ENCODE measurements at places on chromosomes 7 and 10.

DNA sequence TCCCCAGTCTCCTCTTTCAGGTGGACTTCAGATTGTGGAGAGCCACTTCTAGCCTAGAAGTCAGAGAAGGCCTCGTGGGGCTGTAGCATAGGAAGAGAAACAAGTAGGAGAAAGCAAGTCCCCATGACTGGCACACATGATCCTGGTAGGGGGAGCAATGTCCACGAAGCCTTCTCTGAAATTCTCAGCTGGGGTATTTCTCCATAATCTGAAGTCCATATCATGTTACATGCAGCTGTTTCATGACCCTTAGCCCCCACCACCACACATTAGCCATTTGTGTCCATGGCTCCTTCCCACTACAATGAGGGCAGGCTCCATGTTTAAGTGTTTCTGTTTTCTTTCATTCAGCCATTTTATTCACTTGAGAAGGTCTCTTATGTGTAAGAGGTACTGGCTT is 43.2 kb downstream of the LAMB4 start:
- DNase-seq = no peak

DNA sequence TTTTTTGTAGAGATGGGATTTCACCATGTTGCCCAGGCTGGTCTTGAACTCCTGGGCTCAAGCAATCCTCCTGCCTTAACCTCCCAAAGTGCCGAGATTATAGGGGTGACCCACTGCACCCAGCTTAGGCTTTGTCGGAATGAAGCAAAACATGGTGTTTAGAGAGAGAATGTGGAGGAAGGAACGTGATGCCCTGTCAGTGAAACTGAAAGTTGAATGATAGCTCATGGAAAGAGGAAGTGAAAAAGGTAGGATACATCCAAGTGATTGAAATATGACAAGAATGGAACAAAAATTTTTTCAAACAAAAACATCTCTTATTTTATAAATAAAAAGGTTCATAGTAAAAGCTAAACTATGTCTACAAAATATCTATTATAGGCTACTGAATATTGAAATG is 5.9 kb downstream of the AKAP9 start:
- DNase-seq = no peak

DNA sequence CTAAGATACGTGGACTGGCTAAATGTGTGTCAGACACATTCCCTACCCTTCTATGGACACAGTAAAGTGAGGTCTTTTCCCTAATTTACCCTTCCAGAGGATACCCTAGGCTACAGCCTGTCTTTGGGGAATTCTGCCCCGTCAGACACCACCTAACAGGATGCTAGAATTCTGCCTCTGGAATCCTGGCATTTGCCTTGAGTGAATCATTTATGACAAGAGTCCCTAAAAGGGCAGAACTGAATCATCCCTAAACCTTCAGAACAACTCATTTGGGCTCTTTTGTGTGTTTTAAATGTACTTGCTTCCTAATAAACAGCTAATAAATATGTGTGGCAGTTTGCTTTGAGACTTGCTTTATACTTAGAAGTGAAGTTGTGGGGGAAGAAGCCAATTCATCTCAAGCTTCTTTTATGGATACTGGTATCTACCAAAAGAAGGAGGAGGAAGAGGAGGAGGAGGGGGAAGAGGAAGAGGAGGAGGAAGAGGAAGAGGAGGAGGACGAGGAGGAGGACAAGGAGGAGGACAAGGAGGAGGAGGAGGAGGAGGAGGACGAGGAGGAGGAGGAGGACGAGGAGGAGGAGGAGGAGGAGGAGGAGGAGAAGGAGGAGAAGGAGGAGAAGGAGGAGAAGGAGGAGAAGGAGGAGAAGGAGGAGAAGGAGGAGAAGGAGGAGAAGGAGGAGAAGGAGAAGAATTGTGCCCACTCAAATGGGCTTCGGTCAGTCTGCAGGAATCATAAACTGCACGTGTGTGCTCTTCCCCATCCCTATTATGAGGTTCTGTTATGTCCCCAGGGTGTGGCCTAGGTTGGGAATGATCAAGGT is 27.1 kb downstream of the PARP12 start:
- DNase-seq = no peak

- no peak for DNase-seq
Observed at GRCh38 chr10:125121003-125121402, 39.4 kb downstream of the CTBP2 start.

GRCh38 chr10:89337484-89337883 is 9.7 kb downstream of the IFIT3 start:
- DNase-seq = no peak

DNA sequence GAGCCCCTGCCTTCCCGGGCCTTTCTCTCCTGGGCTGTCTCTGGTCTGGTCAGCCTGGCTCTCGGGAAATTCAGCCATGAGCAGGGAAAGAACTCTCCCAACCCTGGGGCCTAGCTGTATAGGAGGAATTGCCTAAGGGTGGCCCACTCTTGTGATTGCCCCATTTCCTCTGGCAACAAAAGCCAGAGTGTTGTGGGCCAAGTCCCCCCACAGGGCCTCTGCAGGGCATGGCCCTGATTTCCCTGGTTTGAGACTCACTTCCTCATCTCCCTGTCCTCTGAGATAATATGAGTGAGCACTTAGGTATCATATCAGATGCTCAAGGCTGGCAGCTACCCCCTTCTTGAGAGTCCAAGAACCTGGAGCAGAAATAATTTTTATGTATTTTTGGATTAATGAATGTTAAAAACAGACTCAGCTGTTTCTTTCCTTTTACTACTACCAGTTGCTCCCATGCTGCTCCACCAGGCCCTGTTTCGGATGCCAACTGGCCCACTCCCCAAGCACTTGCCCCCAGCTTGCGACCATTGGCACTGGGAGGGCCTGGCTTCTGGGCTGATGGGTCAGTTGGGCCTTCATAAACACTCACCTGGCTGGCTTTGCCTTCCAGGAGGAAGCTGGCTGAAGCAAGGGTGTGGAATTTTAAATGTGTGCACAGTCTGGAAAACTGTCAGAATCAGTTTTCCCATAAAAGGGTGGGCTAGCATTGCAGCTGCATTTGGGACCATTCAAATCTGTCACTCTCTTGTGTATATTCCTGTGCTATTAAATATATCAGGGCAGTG is 11.4 kb downstream of the IRF5 start:
- no peak for DNase-seq
